Suppressor macrophage treated with lipopolysaccharide for 1 hour (primary cell): ENCODE measurements at places on chromosomes 2 and 18.
A peak's percentile ranks its signal among the peaks of the same experiment; 100 is the strongest.

GRCh38 chr18:38460657-38461056, 895.1 kb upstream of the CELF4 start:
- no peak for DNase-seq

DNA sequence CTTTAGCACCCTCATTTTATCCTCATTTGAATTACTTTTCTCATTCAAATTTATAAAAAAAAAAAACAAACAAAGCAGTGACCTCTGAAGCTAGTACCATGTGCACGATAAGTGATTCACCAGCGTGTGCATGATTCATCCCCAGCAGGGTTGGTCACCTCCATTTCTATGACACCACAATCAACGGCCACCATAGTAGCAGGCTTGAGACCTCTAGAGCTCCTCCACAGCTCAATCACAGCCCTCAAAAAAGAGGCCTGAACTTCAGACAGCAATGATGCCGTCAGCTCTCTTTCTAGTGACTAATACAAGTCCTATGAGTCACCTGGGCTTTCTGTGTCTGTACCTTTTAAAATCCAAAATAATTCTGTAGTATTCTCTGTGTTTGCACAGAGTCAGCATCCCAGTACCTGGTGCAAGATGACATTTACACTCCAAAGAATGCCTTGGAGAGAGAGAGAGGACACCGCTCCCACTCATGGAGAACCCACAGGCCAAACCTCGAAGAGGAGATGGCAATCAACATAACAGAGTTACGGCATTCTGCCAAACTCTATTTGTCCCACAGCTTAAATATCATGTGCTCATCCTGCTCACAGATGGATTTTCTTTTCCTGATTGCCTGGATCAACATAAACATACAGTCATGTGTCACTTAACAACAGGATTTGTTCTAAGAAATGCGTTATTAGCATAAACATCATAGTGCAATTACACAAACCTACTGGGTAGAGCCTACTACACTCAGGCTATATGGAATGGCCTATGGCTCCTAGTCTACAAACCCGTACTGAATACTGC, 58.7 kb downstream of the L3MBTL4 start:
- peak; percentile 12 for DNase-seq

GRCh38 chr2:216562696-216563435, 64.2 kb downstream of the RPL37A start:
- no peak for DNase-seq

GRCh38 chr2:191401287-191401686, 156.1 kb downstream of the MYO1B start:
- no peak for DNase-seq

DNA sequence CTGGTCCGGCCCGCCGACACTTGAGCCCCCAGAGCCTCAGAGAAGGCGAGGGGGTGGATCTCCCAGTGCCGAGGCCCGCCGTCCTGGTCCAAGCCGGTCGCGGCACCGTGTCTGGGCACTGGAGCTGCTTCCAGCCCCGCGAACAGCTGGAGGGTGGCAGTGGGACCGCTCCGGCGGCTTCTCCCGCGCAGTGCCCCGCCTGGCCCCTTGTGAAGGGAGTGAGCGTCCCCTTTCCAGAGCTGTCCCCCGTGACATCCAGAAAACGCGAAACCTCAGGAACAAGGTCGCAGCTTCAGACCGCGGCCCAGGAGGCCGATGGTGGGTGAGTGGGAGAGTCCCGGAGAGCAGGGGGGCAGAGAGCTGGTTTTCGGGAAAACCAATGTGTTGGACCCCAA, 579 bp upstream of the EMX1 start:
- no peak for DNase-seq

GRCh38 chr2:8154270-8154669, 527.6 kb upstream of the ID2 start:
- no peak for DNase-seq
